ENCODE measurements at places on chromosomes 7 and 10. TPM values are rescaled to one million over a fixed set of nuclear protein-coding genes. Genes with fewer than 3 reads are reported as not detected.

- DNase-seq = no peak
Measured at GRCh38 chr10:24784061-24784460, 60.4 kb upstream of the ARHGAP21 start.

- DNase-seq = no peak
Measured at GRCh38 chr10:117537904-117538524, 4.5 kb upstream of the EMX2 start.

The GPC2 gene
- total RNA-seq = 5.6 TPM

DNA sequence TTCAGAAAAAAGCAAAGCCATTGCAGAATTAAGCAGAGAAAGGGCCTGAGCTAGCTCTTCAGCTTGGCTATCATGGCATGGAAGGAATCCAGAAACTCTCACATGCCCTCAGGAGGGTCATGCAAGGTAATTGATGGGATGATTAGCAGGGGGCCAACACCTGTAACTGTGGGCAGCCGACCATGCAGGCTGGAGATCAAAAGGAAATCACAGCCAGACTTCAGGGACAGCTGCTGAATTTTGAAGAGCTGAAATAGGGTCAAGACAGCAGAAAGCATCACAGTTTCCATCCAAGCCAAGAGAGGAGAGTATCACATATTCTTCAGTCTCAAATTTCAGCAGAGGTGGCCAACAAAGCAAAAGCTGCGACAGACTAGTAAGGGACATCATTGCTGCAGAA, 239.6 kb upstream of the STEAP1 start:
- no peak for DNase-seq

The TECTB gene
- total RNA-seq = not detected

- no peak for DNase-seq
Measured at GRCh38 chr10:124459395-124459794, 2.2 kb upstream of the LHPP start.

The FRG2B gene
- not detected for total RNA-seq

DNA sequence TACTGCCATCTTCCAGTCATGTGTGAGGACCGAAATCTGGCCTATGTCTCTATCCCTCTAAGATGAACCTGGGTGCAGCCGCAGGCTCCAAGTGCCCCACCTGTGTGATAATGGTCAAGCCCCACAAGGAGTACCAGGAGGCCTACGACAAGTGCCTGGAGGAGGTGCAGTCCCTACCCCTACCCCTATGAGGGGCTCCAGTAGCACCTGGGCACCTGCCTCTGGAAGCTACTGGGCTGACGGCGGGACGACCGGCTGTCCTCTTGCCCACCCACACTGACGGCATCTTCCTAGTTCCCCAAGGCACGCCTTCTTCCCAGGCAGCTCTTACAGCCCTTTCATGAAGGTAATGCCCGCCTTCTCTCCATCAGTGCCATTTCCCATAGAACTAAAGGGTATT, 47.4 kb downstream of the HOXA1 start:
- no peak for DNase-seq

- DNase-seq = no peak
Measured at GRCh38 chr10:124316326-124316725, 102.4 kb downstream of the OAT start.

The CYP2C9 gene
- total RNA-seq = 125 TPM

The ACBD7 gene
- 0.40 TPM for total RNA-seq

- DNase-seq = no peak
Measured at GRCh38 chr7:102890292-102890970, 22.4 kb upstream of the LRRC17 start.

- DNase-seq = no peak
Measured at GRCh38 chr7:146636581-146636980, 520.0 kb downstream of the CNTNAP2 start.

DNA sequence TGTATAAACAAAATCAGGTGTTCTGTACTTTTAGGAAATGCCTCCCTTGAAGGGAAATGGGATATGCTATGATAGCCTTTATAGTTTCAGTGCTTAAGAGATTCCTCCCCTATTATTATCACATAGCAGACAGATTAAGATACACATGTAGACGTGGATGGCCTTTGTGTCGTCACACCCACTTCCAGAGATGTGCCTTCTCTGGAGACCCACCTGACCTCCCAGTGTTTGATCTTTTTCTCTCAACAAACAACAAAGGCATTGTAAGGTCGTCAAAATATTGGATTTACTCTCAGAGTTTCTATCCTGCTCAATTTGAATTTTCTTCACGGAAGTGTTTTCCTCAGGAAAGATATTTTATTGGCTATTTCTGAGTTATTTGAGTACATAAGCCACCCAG, 25.7 kb upstream of the C1GALT1 start:
- DNase-seq = no peak

DNA sequence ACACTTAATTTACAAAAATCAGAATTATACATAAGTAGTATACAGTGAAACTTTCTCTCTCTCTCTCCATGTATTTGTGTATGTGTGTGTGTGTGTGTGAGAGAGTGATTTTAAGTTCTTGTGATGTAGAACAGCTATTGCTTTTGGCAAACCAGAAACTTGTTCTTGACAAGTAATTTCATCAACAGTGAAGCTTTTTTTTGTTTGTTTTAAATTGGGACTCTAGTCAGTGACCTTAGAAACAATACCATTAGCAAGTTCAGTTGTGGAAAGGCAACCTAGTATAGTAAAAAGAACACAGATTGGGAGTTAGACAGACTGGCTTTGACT, 319.1 kb downstream of the PTEN start:
- no peak for DNase-seq

The OR2A5 gene
- total RNA-seq = not detected

- DNase-seq = no peak
Measured at GRCh38 chr10:84198206-84198915, 4.0 kb downstream of the CDHR1 start.

GRCh38 chr7:36707465-36707864, 16.8 kb downstream of the AOAH start:
- DNase-seq = no peak

Measured in mucosa of gallbladder (tissue), 1 donor.